ENCODE measurements at places on chromosomes 2 and 18. TPM values are rescaled to one million over a fixed set of nuclear protein-coding genes. Genes with fewer than 3 reads are reported as not detected.

MAP3K19 gene
- not detected for total RNA-seq

GRCh38 chr2:212520340-212520739, 18.3 kb downstream of the ERBB4 start:
- peak; percentile 26 for DNase-seq

- no peak for DNase-seq
These were observed 405.4 kb downstream of the SETBP1 start for GRCh38 chr18:45085916-45086624.

GRCh38 chr2:63066838-63067237, 16.2 kb downstream of the OTX1 start:
- DNase-seq: no peak

DNA sequence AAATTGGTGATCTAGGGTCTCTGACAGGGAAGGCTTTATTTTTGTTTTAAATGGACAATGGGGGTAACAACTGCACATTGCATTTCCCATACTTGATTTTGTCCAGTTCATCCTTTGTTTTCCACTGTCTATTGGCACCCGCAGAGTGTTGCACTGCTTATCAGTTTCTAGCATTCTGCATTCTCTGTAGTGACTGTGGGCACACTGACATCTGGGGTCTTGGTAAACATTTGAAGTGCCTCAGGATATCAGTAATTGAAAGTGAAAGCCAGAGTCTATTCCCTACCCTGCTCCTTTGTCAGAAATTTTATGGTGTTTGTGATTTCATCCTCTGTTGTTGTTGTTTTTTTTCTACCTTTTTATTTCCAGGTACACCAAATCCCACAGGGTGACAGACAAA, 132.1 kb upstream of the EPC2 start:
- no peak for DNase-seq

ANKRD30BL gene
- total RNA-seq: 0.16 TPM

- no peak for DNase-seq
These were observed 438.9 kb downstream of the ERBB4 start for GRCh38 chr2:212099658-212100057.

DNA sequence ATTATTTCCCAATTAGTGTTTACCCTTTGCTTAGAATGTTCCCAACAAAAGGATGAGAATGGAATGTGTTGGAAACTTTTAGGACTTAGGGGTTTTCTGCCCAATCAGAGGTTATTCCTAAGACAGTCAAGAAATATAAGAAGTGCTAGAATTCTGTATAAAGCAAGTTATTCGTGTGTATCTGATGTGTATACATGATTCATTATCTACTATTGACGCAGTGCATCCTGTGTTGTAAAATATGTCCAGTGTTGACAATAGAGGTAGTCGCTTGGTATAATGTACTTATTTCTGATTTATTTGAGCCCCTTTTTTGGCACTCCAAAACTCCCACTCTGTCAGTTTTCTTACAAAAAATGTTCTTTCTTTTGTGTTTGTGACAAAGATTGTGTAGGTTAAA, 881 bp downstream of the PIKFYVE start:
- peak; percentile 13 for DNase-seq

DNA sequence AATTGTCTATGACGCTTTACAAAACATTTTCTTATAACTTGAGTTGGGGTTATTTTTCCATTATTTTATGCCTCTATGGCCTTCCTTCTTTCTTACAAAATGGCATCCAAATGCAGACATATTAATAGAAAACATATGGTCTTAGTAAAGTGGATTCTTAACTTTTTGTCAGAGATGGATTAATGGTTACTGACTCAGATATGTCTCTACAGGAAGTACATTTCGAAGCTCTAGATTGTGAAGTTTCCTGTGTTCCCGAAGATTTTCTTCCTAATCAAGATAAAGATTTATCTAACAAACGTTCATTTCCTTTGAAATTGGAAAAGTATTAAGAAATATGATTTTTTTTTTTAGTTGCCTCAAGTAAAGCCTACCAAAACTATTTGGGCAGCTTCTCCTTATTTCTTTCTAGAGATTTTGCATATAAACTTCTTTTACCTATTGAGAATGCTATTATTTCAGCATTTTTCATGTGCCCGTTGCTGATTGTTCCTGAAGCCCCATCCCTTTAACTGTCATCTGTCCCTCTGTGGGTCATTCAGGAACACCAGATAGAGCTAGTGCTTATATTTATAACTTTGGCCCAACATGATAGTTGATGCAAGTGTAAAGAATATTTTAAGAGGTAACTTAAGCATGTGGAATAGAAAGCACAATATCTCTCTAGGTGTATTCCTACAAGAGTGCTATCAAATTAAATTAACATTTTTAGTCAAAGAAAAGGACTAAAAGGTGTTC, 498.0 kb downstream of the CCDC85A start:
- peak; percentile 81 for DNase-seq

Measured in fibroblast of the aortic adventitia (primary cell).